ENCODE measurements at places on chromosomes 3 and 15. TPM values are rescaled to one million over a fixed set of nuclear protein-coding genes. Genes with fewer than 3 reads are reported as not detected.

GRCh38 chr3:634511-634910 lies 437.9 kb downstream of the CHL1 start:
- no peak for DNase-seq

DNA sequence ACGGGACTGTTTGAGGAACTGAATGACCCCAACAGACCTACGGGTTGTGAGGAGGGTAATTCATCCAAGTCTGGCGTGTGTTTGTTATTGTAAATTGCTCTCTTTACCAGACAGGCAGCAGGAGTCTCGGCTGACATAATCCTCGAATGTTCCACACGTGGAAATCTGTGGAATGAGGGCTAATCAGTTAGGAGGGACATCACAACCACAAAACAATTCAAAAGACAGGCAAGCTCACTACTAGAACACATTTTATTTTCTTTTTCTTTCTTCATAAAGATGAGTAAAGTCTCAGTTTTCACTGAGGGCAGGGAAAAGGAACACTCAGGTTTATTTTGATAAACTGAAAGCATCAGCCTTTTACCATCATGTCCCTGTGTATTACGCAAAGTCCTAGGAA lies 53.8 kb downstream of the GRK7 start:
- no peak for DNase-seq

GRCh38 chr3:29475305-29475840 lies 194.5 kb downstream of the RBMS3 start:
- DNase-seq: no peak

GRCh38 chr15:26134812-26135211 lies 271.7 kb upstream of the ATP10A start:
- no peak for DNase-seq

DNA sequence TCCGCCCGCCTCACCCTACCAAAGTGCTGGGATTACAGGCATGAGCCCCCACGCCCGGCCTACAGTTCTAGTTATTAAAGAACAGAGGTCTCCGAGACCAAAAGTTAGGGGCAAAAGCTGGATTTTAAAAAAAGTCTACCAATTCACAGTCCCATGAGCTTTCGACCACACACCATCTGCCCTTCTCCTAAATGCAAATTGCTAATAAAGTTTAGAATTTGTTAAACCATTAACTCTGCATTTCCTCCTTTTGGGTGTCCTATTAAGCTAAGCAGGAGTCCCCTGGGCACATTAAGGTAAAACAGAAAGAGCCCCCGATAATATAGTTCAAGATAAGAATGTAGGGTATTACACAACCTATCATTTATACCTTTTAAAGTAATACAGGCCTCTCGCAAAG lies 322.7 kb downstream of the FOXP1 start:
- DNase-seq: no peak

- no peak for DNase-seq
These were observed 22.3 kb downstream of the OSBPL10 start for GRCh38 chr3:31958701-31959152.

DNA sequence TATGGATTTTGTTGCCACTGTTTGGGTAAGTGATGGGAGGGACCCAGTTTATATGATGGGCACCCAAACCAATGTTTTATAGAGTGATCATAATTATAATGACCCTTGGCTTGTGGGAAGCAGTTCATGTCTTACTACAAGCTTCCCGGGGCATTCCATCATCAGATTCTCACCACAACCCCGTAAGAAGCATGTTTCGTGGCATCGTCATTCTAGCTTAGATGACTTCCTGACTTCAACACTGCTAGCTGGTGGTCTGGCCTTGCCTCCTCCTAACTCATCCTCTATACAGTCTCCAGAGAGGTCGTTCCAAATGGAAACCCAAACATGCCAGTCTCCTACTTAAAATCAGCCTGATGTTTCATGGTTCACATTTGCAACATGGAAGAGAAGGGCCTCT lies 226.9 kb downstream of the ADAMTS9 start:
- no peak for DNase-seq

GRCh38 chr3:57961828-57962447 lies 46.3 kb upstream of the FLNB start:
- no peak for DNase-seq

Gene TICRR
- total RNA-seq: 0.03 TPM

Gene PRKAR2A
- total RNA-seq: 33.9 TPM

Gene SCAMP5
- 53.3 TPM for total RNA-seq

Gene OR5K4
- total RNA-seq: not detected

Gene GPR62
- not detected for total RNA-seq

Gene BCHE
- 0.19 TPM for total RNA-seq

Gene SMCO1
- not detected for total RNA-seq

All from pancreas (tissue), 10 donors.